Fibroblast of lung (primary cell): ENCODE measurements at places on chromosomes 6 and 20. TPM values are rescaled to one million over a fixed set of nuclear protein-coding genes. Genes with fewer than 3 reads are reported as not detected.
A peak's percentile ranks its signal among the peaks of the same experiment; 100 is the strongest.

DNA sequence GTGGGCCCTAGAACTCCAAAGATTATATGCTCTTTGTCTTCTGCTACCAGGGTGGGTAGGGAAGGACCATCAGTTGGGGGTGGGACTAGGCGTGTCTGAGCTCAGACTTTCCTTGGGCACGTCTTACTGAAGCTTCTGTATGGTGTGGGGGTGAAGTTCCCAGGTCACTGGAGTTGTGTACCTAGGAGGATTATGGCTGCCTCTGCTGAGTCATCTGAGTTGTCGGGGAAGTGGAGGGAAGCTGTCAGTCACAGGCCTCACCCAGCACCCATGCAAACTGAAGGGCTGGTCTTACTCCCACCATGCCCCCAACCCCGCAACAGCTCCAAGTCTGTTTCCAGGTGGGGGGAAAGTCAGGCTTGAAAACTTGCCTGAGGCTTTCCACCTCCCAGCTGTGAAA is 90.1 kb downstream of the LPA start:
- DNase-seq = no peak
- no peak overlapping the region for H3K4me3 ChIP-seq
- H3K27ac ChIP-seq = no peak overlapping the region
- no peaks in the 10 kb centered on the region for H3K36me3 ChIP-seq
- no peaks in the 10 kb centered on the region for H3K4me1 ChIP-seq

DNA sequence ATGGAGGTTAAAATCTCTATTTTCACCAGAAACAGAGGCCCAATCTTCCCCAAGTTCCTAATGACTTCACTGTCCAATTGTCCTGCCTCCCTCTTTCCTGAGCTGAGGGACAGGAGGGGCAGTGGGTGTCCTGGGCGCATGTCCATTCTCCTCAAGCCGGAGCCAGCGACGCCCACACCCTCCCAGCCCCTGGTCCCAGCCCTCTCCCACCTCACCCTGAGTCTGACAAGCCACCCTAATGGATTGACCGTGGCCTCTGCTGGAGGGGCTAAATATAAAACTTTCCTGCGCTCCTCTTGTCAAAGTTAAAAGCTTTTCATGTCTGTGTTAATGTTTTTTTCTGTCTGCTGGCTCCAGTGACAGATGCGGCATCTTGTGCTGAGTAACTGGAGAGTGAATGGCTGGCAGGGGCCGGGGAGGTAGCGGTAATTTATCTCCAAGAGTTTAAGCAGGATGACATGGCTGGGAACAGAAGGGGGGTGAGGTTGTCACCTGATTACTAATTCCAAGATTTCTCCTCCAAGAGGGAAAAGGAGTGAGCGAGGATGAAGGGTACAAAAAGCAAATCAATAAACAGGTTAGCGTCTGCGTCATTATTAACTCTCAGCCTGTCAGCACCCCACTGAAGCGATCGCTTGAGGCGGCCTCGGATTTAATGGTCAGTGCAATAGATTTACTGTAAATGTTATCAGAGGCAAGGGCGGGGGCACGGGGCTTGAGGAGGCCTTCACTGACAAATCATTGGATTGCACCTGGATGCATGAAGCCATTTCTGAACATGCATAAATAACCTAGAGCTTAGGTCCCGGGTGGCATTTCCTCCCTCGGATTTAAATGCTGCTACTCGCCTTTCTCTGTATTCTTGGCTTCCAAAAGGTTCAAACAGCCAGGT is 118.1 kb upstream of the MAFB start:
- no peak for DNase-seq
- H3K27ac ChIP-seq = no peak overlapping the region
- no peaks in the 10 kb centered on the region for H3K36me3 ChIP-seq
- H3K4me3 ChIP-seq = no peak overlapping the region
- no peaks in the 10 kb centered on the region for H3K27me3 ChIP-seq

DNA sequence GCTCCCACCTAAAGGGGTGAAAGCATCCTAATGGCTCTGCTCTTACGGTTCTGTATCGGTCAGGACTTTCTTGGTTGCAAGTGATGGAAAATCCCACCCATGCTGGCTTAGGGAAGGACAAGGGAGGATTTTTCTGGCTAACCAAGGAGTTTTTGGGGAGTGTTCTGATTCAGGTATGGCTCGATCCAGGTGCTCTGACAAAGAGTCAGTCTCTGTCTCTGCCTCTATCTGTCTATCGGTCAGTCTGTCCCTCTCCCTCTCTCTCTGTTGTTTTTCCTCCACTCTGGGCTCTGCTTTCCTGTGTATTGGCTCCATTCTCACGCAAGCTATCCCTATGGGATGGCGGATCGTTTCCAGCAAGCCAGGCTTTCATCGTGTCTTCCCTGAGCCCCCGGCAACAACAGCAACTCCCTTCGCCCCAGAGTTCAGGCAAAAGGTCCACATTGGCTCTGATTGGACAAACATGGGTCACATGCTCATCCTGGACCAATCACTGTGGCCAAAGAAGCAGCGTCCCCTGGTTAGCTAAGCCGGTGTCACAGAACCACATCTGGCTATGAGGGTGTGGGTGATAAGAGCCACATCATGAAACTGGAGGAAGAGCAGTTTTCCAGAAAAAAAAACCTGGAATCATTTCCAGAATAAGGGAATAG is 160.3 kb downstream of the BMP7 start:
- no peaks in the 10 kb centered on the region for H3K27me3 ChIP-seq
- no peak overlapping the region for H3K4me3 ChIP-seq
- no peaks in the 10 kb centered on the region for H3K4me1 ChIP-seq
- no peak overlapping the region for H3K27ac ChIP-seq

- no peak overlapping the region for H3K4me3 ChIP-seq
- H3K36me3 ChIP-seq = no peaks in the 10 kb centered on the region
- DNase-seq = no peak
- H3K27ac ChIP-seq = no peak overlapping the region
Measured at GRCh38 chr6:99341862-99342455, 7.5 kb downstream of the FAXC start.

DNA sequence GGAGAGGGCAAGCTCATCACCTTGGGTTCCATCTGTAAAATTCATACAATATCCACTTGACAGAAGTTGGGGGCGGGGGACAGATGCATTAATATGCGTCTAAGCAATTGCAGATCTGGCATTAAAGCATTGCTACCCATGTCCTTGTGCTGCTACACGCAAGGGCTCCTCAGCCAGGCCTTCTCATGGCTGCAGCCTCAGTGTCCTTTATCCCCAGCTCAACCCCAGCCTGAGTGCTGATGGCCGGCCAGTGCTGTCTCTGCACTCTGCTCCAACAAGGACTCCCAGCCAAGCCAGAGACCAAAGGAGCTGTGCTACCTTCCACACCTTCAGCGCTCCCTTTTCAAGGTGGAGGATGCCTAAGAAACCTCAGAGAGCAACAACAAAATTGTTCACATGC is 188.5 kb upstream of the STXBP5 start:
- no peaks in the 10 kb centered on the region for H3K27me3 ChIP-seq
- no peak overlapping the region for H3K27ac ChIP-seq
- H3K4me1 ChIP-seq = no peaks in the 10 kb centered on the region

GRCh38 chr20:4613718-4614620 is 107.7 kb upstream of the PRND start:
- no peak overlapping the region for H3K4me3 ChIP-seq
- no peaks in the 10 kb centered on the region for H3K4me1 ChIP-seq
- no peaks in the 10 kb centered on the region for H3K27me3 ChIP-seq
- no peaks in the 10 kb centered on the region for H3K36me3 ChIP-seq
- H3K27ac ChIP-seq = no peak overlapping the region

- H3K27ac ChIP-seq = peak within 1 kb of the TSS; percentile 96
- peak; percentile 72 for DNase-seq
- peak within 1 kb of the TSS; percentile 91 for H3K4me3 ChIP-seq
Measured at GRCh38 chr6:33208091-33208967, at the start of gene RING1. Gene RING1, plus strand, starts transcription at chr6:33208500. Its CDS starts 323 bp downstream, at chr6:33208823.

DNA sequence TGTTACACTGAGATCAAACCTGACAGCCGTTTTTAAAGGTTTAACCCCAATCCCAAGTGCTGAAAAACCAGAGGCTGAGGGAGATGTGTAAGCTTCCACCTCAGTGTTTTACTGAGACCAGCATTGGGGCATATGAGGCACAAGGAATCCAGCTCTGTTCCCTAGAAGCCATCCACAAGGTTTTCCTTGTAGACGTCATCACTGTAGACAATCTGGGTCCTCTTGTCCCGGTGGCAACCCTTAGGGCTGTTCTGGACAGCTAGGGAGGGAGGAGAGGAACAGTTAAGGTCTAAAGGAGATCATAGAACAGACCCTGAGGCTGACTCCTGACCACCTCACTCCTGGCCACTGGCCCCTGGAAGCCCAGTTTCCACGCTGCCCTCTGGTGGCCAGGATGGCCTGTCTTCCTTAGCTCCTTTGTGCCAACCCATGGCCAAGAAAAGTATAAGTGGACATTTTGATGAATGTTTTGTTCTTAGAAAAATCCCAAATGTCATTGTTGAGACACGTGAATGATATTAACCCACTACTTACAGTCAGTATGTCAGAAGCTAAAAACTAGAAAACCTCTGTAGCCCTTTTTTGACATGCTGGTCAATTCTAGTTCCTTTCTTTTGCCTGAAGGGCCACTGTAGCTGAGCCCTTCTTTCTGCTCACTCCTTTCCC is 6.4 kb downstream of the CFB start:
- no peak overlapping the region for H3K27ac ChIP-seq
- peaks cover 25% of the 10 kb centered on the region for H3K36me3 ChIP-seq
- peaks cover 2% of the 10 kb centered on the region for H3K4me1 ChIP-seq
- H3K27me3 ChIP-seq = no peaks in the 10 kb centered on the region
- H3K4me3 ChIP-seq = no peak overlapping the region

- H3K4me1 ChIP-seq = peaks cover 6% of the 10 kb centered on the region
- H3K4me3 ChIP-seq = no peak overlapping the region
- H3K27ac ChIP-seq = no peak overlapping the region
- no peaks in the 10 kb centered on the region for H3K36me3 ChIP-seq
- H3K27me3 ChIP-seq = no peaks in the 10 kb centered on the region
- no peak for DNase-seq
Measured at GRCh38 chr20:9087531-9088217, 18.8 kb downstream of the PLCB4 start.

- H3K4me1 ChIP-seq = no peaks in the 10 kb centered on the region
- H3K27ac ChIP-seq = no peak overlapping the region
- H3K4me3 ChIP-seq = no peak overlapping the region
- no peak for DNase-seq
Measured at GRCh38 chr6:158762787-158763433, 56.3 kb downstream of the EZR start.

MYMX gene
- not detected in 2 replicates for total RNA-seq

FAM229B gene
- 10.0 and 20.3 TPM in 2 replicates for total RNA-seq

HEY2 gene
- total RNA-seq = not detected in 2 replicates

LY6G6C gene
- total RNA-seq = not detected in 2 replicates

PDYN gene
- total RNA-seq = not detected in 2 replicates

SCUBE3 gene
- under 0.01 TPM in 2 replicates for total RNA-seq

C6orf132 gene
- total RNA-seq = 1.0 and 1.2 TPM in 2 replicates

GPR63 gene
- total RNA-seq = 0.51 and 3.0 TPM in 2 replicates
